Fibroblast of lung (primary cell): ENCODE measurements at places on chromosomes 4 and X.

DNA sequence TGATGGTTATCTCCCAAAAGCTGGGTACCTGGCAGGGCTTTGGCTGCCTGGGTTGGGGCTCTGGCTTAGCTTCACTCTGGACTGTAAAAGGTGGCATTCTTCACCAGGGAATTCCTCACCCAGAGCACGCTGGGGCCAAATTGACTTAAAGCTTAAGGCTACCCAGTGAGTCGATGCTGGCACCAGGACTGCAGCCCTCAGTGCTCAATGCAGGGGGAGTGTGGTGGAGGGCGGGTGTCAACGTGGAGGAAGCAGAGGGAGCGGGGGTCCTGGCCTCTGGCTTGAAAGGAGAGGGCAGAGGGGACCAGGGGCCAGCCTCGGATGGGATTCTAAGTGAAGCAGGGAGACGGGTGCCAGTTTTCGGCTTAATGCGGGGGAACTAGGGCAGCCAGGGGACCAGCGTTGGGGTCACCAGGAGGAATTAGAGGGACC lies 446 bp upstream of the FAM50A start:
- DNase-seq, result no peak

DNA sequence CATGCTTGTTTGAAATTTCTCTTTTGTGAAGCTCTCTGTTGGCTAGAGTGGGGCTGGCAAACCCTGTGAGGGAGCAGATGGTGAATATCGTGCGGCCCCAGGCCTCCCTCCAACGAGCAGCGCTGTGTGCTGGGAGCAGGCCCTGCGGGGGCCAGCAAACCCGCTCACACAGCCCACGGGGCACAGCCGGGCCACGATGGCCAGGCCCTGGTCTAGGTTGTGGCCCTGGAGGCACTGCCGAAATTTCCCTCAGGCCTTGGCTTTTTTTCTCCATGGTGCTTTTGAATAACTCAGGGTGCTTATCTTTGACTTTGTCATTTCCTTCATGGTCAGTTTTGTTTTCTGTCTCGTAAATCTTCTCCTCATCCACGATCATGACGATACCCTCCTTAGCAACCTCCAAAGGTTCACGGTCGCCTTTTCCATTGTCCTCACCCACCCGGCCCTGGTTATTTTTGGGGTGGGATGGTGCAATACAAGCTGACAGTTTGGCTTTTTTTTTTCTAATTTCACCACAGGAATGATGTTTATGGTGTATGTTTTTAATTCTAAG lies 20.7 kb downstream of the PCGF3 start:
- peak; percentile 32 for DNase-seq

DNA sequence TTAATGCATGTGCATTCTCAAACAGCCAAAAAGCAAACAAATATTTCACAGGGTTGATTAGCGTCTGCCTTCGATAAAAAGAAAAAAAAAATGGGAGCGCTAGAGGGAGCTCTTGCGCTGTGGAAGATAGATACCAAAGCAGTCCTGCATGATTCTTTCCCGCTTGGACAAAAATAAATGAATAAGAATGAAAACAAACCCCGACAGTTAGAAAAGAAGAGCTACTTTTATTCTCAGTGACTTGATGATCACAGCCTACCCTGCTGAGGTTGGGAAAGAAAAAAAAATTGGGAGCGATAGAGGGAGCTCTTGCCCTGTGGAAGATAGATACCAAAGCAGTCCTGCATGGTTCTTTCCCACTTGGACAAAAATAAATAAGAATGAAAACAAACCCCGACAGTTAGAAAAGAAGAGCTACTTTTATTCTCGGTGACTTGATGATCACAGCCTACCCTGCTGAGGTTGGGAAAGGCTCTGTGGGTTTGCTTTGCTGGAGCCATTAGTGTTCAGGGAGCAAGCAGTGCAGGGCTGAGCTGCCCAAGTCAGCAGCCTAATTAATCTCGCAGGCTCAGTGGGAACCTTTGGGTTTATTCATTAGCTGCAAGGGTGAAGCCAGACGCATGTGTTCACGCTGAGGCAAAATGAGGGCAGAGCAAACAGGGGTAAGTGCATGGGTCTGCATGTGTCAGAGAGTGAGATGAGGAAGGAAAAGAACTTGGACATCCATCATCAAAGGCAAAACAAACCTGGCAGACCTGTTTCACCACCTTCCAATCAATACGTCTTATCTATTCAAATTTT lies 249.3 kb upstream of the PRKX start:
- peak; percentile 7 for DNase-seq

DNA sequence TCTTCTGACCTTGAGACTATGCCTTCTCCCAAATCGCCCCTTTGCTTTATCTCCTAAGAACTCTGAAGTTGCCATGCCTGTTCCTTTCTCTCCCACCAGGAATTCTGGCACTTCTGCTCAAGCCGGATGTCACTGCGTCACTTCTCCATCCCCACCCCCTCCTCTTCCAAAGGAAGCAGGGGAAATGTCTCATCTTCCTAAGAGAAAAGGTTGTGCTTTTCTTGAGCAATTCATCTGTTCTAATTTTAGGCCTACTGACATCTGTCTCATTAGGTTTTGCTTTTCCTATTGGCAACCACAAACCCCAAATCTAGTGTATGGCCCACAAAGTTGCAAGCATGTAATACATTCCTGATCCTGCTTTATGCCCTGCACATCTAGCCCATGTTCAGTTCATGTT lies 163.1 kb upstream of the PLAC1 start:
- peak; percentile 56 for DNase-seq

DNA sequence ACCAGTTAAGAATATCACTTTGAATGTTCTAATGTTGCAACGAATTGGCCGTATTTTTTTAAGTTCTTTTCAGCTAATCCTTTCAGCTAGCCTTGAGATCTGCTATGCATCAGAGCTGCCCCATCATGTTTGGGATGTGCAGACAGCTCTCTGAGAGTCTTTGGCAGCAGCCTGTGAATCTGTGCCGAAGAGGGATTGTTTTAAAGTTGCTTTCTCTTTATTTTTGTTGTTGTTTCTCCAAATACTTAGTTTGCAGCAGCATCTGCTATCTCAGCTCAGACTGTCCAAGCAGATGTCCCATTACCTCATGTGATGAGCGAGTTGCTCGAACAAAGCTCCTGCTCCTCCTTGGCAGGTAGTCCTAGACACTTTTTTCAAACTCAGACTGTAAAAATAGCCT lies 1002.5 kb upstream of the INTU start:
- peak; percentile 11 for DNase-seq

- DNase-seq, result no peak
Observed at GRCh38 chrX:46461660-46462191, 83.5 kb downstream of the ZNF674 start.

- DNase-seq, result no peak
Observed at GRCh38 chrX:100373673-100374072, 36.4 kb downstream of the PCDH19 start.

GRCh38 chrX:1598021-1598875 lies 6.8 kb downstream of the AKAP17A start:
- no peak for DNase-seq

DNA sequence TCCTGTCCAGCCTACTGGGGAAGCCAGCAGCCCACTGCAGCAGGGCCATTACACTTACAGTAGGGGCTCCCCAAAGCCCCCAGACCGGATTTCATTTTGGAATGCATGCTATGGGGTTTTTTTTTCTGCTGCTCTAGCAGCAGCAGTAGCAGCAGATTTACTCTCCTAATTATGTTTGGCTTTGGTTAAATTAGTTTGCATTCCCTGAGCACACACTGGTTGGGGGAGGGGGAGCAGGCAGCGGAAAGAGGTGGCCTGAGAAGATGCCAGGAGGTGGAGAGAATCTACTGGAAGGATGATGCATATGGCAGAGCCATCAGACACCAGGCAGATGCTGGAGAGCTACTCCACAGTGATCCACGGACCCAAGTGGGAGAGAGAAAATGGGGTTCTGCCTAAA lies 109.6 kb downstream of the LDB2 start:
- DNase-seq, result no peak

DNA sequence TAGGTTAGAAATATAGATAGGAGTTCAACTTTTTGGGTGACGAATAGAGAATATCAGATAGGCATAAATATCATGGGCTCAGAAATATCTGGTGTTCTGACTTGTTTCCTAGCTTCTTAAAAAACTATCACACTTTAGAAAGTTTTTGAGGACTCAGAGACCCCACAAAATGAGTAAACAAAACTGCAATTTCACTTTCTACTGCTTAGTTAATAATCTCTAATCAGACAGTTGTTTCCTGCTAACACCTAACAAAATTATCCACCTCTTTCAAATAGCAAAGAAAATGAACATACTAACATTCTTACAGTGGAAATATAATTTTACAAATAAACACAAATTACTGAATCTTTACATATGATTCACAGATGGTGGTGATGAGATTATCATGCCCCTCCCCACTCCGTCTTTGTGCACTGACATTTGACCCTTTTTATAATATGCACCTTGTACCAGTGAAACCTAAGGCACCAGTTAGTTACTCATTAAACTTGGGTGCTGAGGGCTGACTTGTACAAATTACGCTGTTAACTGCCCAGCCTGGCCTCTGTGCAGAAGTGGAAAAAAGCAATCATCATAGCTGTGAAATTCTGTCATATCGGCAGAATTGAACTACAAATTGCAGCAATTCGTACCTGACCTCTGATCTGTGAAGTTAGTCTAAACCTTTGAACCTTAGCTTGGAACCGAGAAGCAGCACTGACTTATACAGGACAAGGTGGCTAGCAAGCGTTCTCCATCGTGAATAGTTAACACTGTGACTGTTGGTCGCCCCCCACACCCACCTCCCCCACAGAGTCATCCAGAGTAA lies 138.7 kb downstream of the CHRNA9 start:
- no peak for DNase-seq

- no peak for DNase-seq
Observed at GRCh38 chr4:128292349-128292748, 4.7 kb upstream of the PGRMC2 start.

DNA sequence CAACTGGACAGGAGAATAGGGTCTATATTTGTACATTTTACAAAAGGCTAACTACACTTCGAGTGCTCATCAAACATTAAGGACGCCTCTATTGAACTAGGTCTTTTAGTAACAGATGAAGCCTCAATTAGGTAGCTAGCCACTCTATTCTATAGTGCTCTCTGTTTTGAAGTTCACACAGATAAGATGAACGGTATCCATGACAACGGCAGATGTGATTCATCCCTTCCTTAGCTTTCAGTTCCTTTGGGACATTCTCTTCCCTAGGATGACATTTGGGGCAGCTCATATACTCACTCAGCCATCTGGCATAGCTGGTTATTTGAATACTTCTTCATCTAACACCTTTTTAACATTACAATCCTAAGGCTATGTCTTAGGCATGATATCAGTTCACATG lies 62.4 kb upstream of the WDFY3 start:
- DNase-seq, result peak; percentile 58

- no peak for DNase-seq
Observed at GRCh38 chr4:109301651-109302360, 652 bp downstream of the COL25A1 start.

- no peak for DNase-seq
Observed at GRCh38 chr4:54913751-54914526, 211.5 kb downstream of the KDR start.

- no peak for DNase-seq
Observed at GRCh38 chr4:8524595-8525382, 55.4 kb upstream of the GPR78 start.

DNA sequence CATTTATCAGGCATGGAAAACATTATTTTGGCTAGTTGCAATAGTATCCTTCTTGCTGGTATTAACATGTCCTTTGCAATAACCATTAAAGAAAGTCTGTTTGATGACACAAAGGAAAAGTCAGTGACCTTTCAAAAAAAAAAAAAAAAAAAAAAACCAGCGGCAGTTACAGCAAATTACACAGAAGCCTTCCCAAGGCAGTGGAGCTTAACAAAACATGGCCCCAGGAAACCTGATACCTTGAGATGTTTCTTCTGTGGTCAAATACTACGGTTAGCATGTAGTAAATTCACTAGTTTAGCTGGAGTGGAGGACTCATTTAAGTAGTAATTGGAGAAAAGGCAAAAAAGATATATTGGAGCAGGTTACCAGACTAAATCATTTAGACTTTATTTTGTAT lies 359.1 kb downstream of the DACH2 start:
- no peak for DNase-seq

DNA sequence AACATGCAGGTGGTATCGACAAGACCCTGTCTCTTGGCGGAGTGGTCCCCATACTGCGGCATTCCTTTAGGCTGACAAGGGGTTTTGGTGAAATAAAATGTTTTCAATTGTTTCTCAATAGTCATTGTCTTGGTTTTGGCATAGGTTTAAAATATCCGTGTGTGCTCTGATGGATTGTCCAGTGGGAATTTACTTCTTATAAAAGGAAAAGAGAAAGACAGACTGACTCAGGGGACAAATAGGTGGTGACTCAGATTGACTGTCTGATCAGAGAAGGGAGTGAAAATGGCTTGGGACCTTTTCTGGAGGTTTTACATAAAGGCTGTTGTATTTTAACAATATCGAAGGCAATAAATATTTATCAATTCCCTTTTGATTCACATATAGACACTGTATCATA lies 129.8 kb downstream of the SORBS2 start:
- peak; percentile 88 for DNase-seq

GRCh38 chr4:177879851-177880250 lies 437.6 kb upstream of the AGA start:
- DNase-seq, result no peak

GRCh38 chrX:139831675-139832456 lies 101.0 kb downstream of the ATP11C start:
- DNase-seq, result peak; percentile 80

DNA sequence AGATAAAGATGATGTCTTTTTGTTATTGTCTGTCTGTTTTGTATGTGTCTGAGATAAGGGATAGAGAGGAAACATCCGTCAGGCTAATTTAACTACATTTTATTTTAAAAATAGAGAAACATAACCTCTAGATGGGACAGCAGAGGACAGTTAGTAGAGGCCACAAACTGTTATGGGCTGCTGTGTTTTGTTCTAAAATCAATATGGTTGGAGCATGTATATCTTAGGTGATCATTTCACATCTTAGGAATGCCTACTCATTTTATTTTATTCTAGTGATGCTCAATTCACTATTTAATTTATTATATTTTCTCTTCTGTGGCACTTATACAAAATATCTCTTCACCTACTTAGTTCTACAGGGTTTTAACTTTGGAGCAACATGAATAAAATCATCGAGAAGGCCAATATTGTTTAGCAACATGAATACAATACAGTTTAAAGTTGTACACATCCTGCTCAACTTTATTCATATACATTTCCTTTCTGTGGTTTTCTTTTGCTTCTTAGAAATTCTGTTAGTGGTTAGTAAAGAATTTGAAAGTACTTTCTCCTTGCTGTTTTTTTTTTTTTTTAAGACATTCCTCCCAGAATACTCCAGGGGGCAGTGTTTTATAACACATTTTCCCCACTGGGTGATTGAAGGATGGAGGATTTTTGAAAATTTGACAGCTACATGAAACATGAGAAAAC lies 392.9 kb downstream of the UNC5C start:
- peak; percentile 60 for DNase-seq

DNA sequence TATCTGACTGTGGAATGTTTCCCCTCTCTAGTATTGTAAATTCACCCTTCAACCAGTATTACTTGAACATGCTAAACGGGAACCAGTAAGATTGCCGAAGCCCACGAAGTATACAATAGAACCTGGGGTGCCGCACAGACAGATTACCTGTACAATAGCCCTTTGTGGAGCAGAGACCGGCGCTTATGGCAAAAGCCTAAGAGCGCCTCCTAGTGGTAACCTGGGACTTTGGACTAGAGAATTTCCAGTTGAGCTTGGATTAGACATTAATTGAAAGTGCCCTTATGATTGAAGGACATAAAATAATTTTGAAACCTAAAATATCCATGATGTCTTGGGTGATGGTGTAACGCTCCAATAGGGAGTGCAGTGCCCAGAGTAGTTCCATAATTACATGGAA lies 14.1 kb downstream of the ZNF157 start:
- DNase-seq, result peak; percentile 71

- DNase-seq, result peak; percentile 41
Observed at GRCh38 chr4:182219411-182220056, 23.7 kb upstream of the TENM3 start.

- DNase-seq, result peak; percentile 93
Observed at GRCh38 chr4:100984901-100985300, 362.4 kb downstream of the PPP3CA start.
